Ecto neural progenitor cell (in vitro differentiated cells): ENCODE measurements at places on chromosomes 4 and X.
A peak's percentile ranks its signal among the peaks of the same experiment; 100 is the strongest.

DNA sequence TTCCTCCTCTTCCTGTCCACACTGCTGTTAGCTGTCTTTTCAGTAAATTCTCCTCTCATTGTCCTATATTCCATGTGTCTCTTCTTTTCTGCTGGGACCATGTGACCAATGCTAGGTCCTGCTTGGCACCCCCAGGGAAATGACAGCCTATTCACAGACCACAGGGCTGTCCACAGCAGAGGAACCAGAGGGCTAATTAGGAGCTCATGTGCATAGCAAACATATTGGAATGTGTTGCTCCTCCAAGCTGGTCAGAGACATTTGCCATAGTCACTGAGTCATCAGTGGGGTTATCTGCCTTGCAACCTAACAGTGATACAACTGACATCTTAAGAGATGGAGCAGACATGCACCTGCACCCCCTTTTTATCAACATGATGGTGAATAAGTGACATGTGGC, 67.9 kb upstream of the PUDP start:
- no peak for DNase-seq

DNA sequence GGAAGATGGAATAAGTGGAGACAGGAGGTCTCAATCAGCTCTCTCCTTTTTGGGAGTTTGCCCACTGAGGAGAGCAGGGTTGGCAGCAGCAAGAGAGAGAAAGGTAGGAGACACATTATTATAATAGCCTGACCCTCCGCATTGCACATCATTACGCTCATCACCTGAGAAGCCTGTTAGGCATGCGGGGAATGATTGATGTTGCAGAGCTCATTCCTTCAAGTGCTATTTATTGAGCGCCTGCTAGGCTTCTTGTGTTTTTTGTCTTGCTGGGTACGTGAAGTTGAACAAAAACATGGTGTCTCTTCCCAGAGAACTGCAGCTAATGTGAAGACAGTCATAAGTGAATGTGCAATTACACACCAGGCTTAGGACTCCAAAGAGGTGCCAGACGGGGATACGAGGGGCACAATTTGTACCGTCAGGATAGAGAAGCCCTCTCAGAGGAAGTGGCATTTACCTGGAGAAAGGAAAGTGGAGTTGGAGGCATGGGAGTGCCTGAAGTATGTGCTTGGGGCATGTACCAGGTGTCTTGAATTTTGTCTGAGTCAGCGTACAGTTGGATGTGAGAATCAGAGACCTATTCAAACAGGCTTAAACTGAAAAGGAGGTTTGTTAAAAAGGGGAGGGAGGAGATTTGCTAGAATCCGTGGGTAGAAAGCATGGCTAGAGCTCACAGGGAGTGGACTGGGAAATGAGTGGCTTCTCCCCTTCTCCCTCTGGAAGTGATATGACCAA, 90.2 kb upstream of the SOD3 start:
- DNase-seq: no peak

GRCh38 chr4:185357211-185357610, 38.5 kb downstream of the LRP2BP start:
- DNase-seq: no peak

- DNase-seq: no peak
Measured at GRCh38 chrX:93791304-93791703, 117.3 kb downstream of the FAM133A start.

GRCh38 chr4:138426786-138427185, 184.6 kb upstream of the SLC7A11 start:
- no peak for DNase-seq

GRCh38 chr4:176850436-176850835, 57.7 kb upstream of the VEGFC start:
- no peak for DNase-seq

GRCh38 chrX:13428053-13428786, 108.4 kb upstream of the ATXN3L start:
- DNase-seq: no peak

- DNase-seq: no peak
Measured at GRCh38 chr4:54058171-54058570, 6.2 kb downstream of the CHIC2 start.

DNA sequence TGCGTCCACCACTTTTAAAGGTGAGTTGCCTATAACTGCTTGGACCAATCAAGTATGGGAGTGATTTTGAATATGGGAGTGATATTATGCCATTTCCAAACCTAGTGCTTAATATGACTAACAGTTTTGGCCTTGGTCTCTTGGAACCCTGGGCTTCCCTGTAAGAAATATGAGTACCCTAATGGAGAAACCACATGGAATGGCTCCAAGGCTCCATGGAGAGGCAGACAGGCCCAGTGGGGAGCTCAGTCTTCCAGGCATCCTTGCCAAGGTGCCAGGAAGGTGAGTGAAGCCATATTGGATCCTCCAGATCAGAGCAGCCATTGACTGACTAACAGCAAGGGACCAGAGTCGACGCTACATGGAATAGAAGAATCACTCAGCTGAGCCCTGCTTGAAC, 53.2 kb downstream of the MAML3 start:
- no peak for DNase-seq

- DNase-seq: peak; percentile 53
Measured at GRCh38 chr4:103429283-103429682, 231.1 kb upstream of the CENPE start.

GRCh38 chrX:56804867-56805266, 75.8 kb downstream of the NBDY start:
- DNase-seq: no peak
